ENCODE measurements at places on chromosomes 16 and 17.

- no peak for DNase-seq
Observed at GRCh38 chr17:57861000-57861789, 11.4 kb upstream of the MRPS23 start.

DNA sequence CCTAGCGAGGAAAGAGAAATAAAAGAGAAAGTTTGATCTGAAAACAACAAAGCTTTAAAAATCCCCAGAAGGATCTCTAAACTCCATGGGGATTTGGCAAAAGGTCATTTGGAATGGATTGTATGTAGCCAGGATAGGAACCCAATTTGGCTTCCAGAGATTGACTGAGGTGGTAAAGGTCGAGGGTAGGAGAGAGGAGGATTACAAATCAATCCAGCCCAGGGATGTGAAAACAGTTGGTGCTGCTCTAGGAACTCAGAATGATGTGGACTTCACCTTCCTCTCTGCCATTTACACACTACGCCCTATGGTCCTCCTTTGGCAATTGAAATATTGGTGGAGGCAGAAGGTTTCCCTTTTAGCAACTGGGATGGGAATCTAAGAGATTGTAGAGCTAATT lies 18.8 kb upstream of the SMIM36 start:
- no peak for DNase-seq

DNA sequence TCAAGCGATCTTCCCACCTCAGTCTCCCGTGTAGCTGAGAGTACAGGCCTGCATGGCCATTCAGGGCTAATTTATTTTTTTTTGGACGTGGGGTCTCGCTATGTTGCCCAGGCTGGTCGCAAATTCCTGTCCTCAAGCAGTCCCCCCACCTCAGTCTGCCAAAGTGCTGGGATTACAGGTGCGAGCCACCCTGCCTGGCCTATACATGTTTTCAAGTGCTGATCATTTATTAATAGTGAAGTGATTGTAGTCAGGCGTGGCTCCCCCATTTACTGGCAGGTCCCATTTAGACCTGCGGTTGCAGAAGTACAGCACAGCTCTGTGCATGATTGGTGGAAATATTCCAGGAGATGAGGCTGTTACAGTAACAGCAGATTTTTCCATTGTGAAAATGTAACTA lies 8.4 kb downstream of the FOXK2 start:
- DNase-seq, result no peak

- DNase-seq, result no peak
Observed at GRCh38 chr16:89953671-89954406, 5.3 kb downstream of the DEF8 start.

DNA sequence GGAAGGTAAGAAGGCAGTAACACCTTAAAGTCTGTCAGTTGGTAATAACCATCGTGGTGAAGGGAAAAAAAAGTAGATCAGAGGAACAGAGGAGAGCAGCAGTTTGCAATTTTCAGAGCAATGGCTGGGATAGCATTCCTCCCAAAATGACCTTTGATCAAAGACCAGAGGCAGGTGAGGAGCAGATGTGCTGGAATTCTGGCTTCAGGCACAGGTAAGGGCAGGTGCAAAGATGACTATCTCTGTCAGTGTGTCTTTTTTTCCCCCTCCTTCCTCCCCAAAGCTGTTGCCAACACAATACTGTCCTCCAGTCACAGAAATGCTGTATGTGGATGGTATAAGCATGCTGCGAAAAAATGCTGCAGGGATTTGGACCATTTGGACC lies 166.7 kb downstream of the XYLT1 start:
- DNase-seq, result no peak

DNA sequence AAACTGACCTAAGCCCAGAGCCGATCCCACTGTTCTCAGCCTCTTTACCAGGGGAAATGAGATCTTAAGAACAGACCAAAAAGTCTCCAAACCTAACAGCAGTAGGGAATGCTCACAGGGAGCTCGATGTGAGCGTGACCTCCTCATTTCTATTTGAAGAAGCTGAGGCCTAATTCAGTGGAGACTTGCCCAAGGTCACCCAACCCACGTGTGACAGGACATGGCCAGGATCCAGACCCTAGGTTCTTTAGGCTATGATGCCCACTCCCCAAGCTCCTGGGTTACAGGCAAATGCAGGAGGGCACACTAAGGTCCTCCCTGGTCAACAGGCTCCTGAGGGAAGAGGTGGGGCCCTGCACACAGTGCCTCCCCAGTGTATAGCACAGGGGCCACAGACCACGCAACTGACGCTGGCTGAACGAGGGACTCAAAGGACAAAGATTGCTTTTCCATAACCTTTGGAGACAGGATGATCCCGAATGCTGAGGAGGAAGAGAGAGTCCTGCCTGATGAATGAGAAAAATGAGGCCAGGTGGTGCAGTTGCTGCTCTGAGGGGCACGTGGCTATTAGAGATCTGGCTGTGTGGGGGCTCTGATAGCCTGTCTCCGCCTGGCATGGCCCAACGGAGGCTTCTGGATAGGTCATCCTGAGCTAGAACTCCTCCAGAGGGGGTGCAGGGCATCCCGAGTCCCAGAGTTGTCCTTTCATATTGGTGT lies 24.0 kb downstream of the MAP3K14 start:
- DNase-seq, result no peak

DNA sequence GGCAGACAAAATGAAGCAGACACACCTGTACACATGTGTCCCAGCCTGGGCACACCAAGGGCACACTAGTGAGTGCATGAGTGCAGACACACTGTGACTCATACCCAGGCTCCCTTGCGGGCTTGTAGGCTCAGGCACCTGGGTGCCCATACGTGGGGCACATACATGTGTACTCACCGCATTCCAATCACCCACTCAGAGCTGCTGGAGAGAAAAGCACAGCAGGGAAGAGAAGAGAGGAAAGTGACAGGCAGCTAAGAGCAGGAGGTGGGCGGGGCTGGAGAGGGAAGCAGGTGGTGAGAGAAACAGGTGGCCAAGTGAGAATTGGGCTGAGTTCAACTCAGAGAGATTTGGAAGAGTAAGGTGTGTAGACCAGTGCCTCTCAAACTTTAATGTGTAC lies 54.0 kb downstream of the TMEM132E start:
- no peak for DNase-seq

- DNase-seq, result no peak
Observed at GRCh38 chr17:32283745-32284201, 18.1 kb downstream of the RHBDL3 start.

DNA sequence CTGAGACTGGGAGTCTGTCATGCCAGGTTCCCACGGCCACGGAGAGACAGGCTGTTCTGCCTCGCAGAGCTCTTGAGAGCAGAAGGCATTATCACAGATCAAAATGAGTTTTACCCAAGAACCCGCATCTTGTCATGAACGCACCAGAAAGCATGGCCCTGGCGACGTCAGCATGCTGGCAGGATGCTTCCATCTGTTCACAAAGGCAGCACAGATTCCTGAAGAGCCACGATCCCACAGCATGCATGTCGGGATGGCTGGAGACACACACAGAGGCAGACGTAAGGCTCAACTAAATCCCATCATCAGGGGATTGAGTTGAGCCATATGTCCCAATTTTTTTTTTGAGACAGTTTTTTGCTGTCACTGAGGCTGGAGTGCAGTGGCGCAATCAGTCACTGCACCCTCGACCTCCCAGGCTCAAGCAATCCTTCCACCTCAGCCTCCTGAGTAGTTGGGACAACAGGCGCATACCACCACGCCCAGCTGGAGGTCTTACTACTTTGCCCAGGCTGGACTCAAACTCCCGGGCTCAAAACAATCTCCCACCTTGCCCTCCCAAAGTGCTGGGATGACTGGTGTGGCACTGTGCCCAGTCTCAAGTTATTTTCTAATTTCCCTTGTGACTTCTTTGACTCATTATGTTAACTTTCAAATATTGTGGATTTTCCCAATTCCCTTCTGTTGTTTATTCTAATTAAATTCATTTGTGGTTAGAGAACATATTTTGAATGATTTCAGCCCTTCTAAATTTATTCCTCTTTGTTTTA lies 11.1 kb downstream of the FANCA start:
- DNase-seq, result no peak

DNA sequence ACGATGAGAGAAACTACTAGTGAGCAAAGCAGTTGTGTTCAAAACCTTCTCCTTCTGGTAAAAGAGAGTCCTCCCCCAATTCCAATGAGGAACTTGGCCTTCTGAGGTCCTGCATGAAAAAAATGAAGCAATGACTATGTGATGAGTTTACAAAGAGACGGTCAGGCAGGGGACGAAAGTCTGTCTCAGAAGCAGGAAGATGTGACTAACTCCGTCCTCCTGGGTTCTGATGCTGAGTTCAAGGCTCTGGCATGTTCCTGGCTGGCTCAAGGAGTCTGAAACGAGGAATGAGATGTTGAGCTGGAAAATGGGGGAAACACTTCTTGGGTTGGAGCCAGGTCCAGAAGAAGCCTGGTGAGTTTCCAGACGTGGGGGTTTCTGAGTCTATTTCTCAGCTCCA lies 129.6 kb downstream of the CPPED1 start:
- DNase-seq, result no peak

DNA sequence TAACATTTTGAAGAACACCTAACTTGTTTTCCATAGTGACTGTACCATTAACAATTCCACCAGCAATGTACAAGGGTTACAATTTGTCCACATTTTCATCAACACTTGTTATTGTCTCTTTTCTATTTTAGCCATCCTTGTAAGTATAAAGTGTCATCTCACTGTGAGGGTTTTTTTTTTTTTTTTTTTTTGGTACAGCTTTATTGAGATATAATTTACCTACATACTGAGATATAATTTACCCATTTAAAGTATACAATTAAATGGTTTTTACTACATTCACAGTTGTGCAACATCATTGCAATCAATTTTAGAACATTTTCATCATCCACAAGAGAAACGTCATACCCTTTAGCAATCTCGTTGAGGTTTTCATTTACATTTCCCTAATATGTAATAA lies 17.9 kb upstream of the TMIGD1 start:
- no peak for DNase-seq

DNA sequence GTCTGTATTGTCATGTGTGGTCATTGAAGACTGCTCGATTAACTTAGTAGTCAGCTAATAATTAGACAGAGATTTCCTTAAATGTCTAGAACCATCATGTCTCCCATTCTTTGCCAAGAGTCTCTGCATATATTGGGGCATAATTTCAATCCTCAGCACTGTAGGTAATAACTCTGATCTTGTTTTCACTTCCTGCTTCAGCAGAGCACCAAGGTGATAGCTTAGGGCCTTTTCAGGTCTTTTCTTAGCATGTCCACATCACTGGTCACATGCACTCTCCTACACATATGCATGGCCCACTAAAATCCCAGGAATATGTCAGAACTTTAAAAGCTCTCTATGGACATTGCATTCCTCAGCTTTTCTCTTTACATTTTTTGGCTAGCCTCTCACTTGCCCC lies 110.3 kb upstream of the NACA2 start:
- DNase-seq, result no peak
